ENCODE measurements at places on chromosomes 2 and 18.
A peak's percentile ranks its signal among the peaks of the same experiment; 100 is the strongest.

DNA sequence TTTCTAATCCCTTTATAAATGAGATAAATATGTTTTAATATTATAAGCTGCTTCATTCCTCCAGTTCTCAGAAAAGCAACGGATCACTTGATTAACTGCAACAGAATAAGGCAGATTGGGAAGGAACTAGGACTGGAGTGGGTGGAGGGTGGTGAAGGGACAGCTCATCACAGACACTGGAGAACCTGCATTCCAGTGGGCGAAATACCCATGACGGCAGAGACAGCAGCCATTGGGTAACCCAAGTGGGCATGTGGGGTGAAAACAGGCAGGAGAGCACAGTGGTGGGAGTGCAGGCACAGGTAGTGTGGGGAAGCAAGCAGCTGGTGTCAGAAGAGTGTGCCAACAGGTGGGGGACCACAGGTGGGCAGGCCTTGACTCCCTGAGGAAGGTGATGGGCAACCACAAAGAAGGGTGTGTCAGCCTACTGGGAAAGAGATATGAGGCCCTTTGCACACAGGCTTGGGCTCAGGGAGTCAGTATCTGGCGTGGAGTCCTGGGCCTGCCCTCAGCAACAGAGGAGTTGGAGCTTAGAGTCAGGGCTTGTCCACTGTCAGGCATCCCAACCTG, 27.2 kb downstream of the DPYSL5 start:
- no peak for DNase-seq

- DNase-seq: no peak
Observed at GRCh38 chr18:48987821-48988220, 37.1 kb upstream of the SMAD7 start.

- DNase-seq: no peak
Observed at GRCh38 chr18:53543711-53544110, 680.8 kb downstream of the MBD2 start.

DNA sequence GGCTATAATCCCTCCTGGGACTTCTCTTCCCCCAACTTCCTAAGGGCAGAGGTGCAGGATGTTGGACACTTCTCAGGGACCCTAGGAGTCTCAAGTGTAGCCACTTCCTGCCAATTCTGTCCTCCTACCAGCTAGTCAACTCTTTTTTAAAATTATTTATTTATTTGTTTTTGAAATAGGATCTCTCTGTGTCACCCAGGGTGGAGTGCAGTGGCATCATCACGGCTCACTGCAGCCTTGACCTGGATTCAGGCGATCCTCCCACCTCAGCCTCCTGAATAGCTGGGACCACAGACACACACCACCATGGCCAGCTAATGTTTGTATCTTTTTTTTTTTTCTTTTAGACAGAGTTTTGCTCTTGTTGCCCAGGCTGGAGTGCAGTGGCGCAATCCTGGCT, 11.5 kb downstream of the SFTPB start:
- no peak for DNase-seq

DNA sequence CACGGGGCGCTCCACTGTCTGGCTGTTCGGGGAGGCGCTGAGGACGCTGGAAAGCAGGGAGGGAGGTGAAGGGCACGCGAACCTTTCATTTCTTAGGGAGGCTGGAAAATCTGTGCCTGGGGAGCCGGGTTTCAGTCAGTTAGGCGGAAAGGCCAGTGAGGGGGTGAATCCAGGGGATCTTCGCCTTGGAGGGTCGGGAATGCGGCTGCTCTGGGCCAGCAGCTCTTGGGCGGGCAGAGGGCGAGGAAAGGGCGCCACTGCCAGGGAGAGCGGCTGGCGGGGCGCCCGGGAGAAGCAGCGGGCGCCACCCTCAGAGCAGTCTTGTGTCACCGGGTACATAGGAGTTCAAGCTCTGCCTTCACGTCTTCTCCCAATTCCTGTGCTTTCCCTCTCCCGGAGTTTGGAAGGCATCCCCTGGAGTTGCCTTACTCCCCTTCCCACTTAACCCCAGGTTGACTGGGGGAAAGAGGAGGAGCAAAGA, 1.4 kb downstream of the CCDC85A start:
- DNase-seq: no peak

GRCh38 chr2:98484121-98484557, 39.5 kb downstream of the INPP4A start:
- DNase-seq: no peak

GRCh38 chr2:101736861-101737291, 39.4 kb downstream of the MAP4K4 start:
- DNase-seq: no peak

DNA sequence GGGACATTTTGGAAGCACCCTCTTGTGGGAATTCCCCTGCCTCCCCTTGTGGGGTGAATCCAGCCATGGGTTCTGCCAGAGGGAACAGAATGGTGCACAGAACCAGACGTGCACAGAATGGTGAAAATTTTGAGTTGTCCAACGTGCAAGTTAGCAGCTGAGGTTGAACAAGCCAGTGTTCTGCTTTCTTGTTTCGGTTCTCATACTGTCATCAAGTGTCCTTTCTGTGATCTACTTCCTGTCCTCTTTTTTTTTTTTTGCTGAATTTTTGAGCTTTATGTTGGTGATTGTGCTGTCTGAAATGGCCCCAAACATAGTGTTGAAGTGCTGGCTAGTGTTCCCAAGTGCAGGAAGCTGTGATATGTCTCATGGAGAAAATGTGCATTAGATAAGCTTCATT, 21.5 kb upstream of the REEP1 start:
- DNase-seq: no peak

GRCh38 chr2:162333968-162334367, 10.0 kb upstream of the GCA start:
- no peak for DNase-seq

- no peak for DNase-seq
Observed at GRCh38 chr2:10056439-10056838, 13.1 kb downstream of the KLF11 start.

GRCh38 chr18:73782405-73782804, 365.2 kb downstream of the FBXO15 start:
- DNase-seq: no peak

- DNase-seq: no peak
Observed at GRCh38 chr2:214004463-214004862, 406.4 kb upstream of the VWC2L start.

- no peak for DNase-seq
Observed at GRCh38 chr2:226836548-226836885, 663 bp downstream of the RHBDD1 start.

GRCh38 chr2:84971510-84972206, 697 bp downstream of the KCMF1 start:
- peak; percentile 43 for DNase-seq

GRCh38 chr2:187566266-187566665, 12.0 kb upstream of the TFPI start:
- DNase-seq: no peak

- no peak for DNase-seq
Observed at GRCh38 chr2:158716121-158716791, 78.9 kb upstream of the DAPL1 start.

- DNase-seq: peak; percentile 26
Observed at GRCh38 chr2:237201461-237202287, 116.0 kb downstream of the COPS8 start.
